CD4-positive, alpha-beta T cell treated with Interleukin-2 at 100 ng/mL for 4 hours (primary cell): ENCODE measurements at places on chromosomes 12 and 14.

- DNase-seq = no peak
These were observed 496 bp upstream of the ISCU start for GRCh38 chr12:108561852-108562347.

DNA sequence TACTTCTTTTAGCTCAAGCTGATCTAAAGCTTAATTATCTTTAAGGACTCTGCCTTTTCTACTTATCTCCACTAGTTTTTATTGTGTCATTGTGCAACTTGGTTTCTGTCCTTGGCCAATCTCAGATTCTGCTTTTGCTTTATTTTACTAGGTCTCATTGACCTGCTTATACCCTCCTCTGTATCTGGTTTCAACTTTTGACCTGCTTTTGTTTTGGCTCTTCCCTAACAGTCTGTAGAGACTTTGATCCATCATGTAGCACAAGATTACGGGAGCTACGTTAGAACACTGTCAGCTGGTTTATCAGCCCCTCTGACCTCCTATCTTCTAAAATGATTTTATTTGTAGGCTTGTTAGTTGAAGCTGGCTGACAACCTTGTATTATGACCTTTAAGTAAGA is 43.6 kb downstream of the ZCRB1 start:
- DNase-seq = no peak

DNA sequence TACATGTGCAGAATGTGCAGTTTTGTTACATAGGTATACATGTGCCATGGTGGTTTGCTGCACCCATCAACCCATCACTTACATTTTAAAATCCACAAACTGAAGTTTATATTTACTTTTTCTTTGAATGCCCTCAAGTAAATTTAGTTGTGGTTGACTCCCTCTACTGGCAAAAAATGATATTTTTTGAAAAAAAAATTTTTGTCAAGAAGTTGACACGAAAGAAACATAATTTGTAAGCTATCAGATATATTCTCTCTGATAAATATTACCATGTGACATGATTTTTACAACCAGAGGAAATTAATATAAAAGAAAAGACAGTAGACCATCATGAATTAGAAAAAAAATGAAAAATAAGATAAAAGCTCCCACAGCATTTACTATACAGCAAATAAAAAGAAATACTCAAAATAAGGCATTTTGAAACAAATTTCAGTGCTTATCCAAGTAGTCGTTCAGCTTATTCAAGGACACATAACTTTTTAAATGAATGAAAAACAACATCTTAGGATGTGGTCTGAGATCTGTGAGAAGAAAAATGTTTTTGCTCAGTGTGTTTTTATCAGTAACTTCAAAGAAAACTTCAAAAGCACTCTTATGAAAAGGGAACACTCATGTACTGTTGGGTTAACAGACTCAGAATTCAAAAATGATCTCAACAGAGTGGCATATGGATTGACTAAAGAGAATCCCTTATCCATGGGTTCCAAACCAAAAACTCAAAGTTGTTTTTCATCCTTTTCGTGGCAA is 30.0 kb upstream of the GRIP1 start:
- DNase-seq = peak; percentile 18

DNA sequence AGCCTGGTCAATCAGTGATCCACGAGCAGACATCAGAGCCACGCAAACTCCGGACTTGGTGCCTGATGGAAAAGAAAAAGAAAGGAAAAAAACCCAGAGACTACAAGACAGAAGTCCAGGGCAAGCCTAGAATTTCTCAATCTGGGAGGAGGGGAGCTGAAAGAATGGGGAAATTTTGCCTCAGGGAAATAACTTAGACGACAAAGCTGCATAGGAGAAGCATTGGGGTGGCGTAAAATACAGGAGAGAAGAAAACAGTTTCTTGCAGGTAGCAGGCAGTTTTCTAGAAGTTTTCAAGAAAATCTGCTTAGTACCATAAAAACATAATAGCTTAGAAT is 2.6 kb upstream of the SLC11A2 start:
- DNase-seq = no peak

DNA sequence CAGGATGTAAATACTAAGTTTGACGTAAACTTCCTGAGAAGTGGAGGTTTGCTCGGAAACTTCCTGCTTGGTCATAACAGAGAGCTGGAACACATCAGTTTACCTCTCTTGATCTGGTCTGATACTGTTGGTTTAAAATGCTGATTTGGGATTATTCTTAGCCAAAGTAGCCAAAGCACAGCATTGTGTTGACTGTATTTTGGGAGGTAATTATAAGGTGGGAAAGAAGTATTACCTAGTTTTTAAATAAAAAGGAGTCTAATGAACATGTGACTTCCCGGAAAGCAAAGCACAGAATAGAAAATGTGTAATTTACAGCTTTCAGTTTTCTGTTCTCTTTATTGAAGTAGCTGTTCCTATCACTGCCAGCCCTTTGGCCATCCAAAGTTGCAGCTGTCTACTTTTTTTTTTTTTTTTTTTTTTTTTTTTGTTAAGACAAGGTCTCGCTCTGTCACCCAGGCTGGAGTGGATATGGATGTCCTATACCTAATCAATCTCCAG is 52.2 kb upstream of the SRP54 start:
- DNase-seq = peak; percentile 50
